M059J (cell line): ENCODE measurements at places on chromosomes 1 and 21. TPM values are rescaled to one million over a fixed set of nuclear protein-coding genes. Genes with fewer than 3 reads are reported as not detected.

CYP4A22 gene
- total RNA-seq = not detected in 2 replicates

THEM5 gene
- not detected in 2 replicates for total RNA-seq

WNT4 gene
- 0.05 TPM in 1 of 2 replicates, not detected in the other for total RNA-seq

SELP gene
- not detected in 2 replicates for total RNA-seq

PLA2G2C gene
- not detected in 2 replicates for total RNA-seq

RAB25 gene
- total RNA-seq = not detected in 2 replicates

UHMK1 gene
- 75.2 and 113 TPM in 2 replicates for total RNA-seq

ERG gene
- total RNA-seq = 0.10 TPM in 1 of 2 replicates, not detected in the other

DNALI1 gene
- total RNA-seq = 0.49 and 1.9 TPM in 2 replicates

SORT1 gene
- total RNA-seq = 22.0 and 28.3 TPM in 2 replicates

BSDC1 gene
- total RNA-seq = 86.0 and 91.7 TPM in 2 replicates

ZNF593OS gene
- not detected in 2 replicates for total RNA-seq

ZBED6 gene
- total RNA-seq = 6.4 and 7.4 TPM in 2 replicates

DDAH1 gene
- total RNA-seq = 71.0 and 82.7 TPM in 2 replicates

LEFTY2 gene
- total RNA-seq = not detected in 2 replicates

OPRD1 gene
- total RNA-seq = not detected in 2 replicates

CDC7 gene
- total RNA-seq = 14.7 and 26.0 TPM in 2 replicates

PGLYRP4 gene
- not detected in 2 replicates for total RNA-seq

NOC2L gene
- total RNA-seq = 60.1 and 102 TPM in 2 replicates

OR2M3 gene
- not detected in 2 replicates for total RNA-seq

CYYR1 gene
- total RNA-seq = not detected in 2 replicates

CHTOP gene
- 36.0 and 37.1 TPM in 2 replicates for total RNA-seq

ITLN2 gene
- total RNA-seq = not detected in 2 replicates

CELA2B gene
- not detected in 2 replicates for total RNA-seq

NR1I3 gene
- not detected in 2 replicates for total RNA-seq

VWA5B1 gene
- not detected in 2 replicates for total RNA-seq

CSF1 gene
- 92.8 and 118 TPM in 2 replicates for total RNA-seq

CFAP45 gene
- 0.20 and 1.0 TPM in 2 replicates for total RNA-seq

HRNR gene
- total RNA-seq = not detected in 2 replicates

LAD1 gene
- 0.07 TPM in 1 of 2 replicates, not detected in the other for total RNA-seq

AQP10 gene
- not detected in 2 replicates for total RNA-seq

PADI1 gene
- total RNA-seq = 1.1 and 1.7 TPM in 2 replicates

HSD3B1 gene
- total RNA-seq = not detected in 2 replicates

AGO4 gene
- total RNA-seq = 3.4 and 7.1 TPM in 2 replicates

C1orf185 gene
- not detected in 2 replicates for total RNA-seq

SLC5A9 gene
- total RNA-seq = not detected in 2 replicates

RYR2 gene
- 0.07 and 0.27 TPM in 2 replicates for total RNA-seq

TFB2M gene
- 19.1 and 26.6 TPM in 2 replicates for total RNA-seq
